ENCODE measurements at places on chromosomes 5 and 9.

DNA sequence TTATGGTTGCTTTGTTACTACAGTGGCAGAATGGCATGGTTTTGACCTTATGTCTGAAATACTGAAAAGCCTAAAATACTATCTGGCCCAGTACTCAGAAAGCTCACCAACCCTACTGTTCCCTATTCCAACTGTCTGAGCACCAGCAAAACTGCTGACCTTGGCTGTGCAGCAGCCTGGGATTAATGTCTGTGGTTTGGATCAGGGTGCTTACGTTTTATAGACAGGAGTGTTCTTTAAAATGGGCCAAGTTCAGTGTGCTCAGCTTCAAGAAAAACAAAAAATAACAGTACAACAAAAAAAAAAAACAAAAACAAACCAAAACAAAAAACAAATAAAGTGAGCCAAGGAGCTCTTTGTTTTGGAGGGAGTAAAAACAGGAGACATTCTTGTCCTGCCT, 36.4 kb downstream of the SLC28A3 start:
- DNase-seq = no peak

- no peak for DNase-seq
These were observed 50.3 kb downstream of the COL5A1 start for GRCh38 chr9:134691695-134692572.

DNA sequence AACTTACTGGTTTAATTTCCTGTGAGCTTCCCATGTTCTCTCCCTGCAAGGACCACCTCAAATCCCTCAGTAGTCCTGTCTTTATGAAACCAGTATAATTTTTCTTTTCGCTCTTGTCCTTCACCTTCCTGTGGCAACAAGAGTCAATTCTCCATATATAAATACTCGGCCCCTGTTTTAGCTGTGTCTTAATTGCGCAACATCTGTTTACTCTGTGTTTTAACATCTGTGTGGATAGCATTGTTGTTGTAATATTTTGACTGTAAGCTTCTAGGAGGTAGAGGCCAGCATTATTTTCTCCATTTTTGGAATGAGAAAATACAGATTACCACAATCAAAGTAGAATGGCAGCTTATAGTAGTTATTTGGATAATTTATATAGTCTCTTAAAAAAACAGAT, 30.2 kb upstream of the CDKN2B start:
- no peak for DNase-seq

- DNase-seq = no peak
These were observed 216.4 kb upstream of the CYLC2 start for GRCh38 chr9:102778746-102779145.

DNA sequence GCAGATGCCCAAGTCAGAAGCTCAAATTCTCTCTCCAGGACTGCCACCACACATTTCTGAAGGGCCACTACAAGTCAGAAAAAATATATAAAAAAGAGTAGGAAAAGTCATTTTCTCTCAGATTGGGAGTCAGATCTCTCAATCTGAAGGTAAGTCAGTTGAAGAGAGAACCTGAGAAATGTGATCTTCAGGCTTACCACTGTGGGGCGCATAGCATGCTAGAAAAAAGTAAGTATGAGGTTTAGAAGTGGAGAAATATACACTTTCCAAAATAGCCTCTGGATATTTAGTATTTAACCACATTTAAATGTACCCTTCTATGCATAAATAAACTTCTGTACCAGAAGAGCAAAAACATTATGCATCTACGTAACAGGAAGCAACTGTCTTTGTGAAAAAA, 800.7 kb upstream of the CTNND2 start:
- DNase-seq = no peak

Measured in kidney capillary endothelial cell (primary cell).